Activated naive CD8-positive, alpha-beta T cell treated with anti-CD3 and anti-CD28 coated beads for 36 hours (primary cell): ENCODE measurements at places on chromosomes 12 and 14. TPM values are rescaled to one million over a fixed set of nuclear protein-coding genes. Genes with fewer than 3 reads are reported as not detected.

INHBC gene
- total RNA-seq = not detected

TMEM119 gene
- total RNA-seq = 0.12 TPM

ST8SIA1 gene
- 0.28 TPM for total RNA-seq

LBHD2 gene
- not detected for total RNA-seq

DNA sequence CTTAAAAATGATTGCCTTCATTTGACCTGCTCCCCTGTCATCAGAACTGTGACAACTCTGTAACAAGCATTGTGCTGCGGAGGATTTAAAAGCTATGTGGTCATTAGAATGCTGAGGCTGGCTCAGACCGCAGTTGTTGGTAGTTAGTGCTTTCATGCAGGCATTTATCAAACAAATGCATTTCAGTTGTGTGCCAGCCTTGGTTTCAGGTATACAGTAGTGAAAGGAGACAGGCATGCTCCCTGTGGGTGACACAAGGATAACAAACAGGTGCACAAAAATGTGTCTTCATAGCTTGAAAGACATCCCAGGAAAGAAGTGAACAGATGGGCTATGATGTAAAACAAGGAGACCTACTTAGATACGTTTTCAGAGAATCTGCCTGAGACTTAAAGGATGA, 60.6 kb downstream of the MARK3 start:
- DNase-seq = no peak

- DNase-seq = peak; percentile 39
Measured at GRCh38 chr12:94640134-94640928, 10.0 kb downstream of the TMCC3 start.
